ENCODE measurements at places on chromosomes 13 and 19.

GRCh38 chr19:47284324-47284899 lies 9.7 kb downstream of the INAFM1 start:
- peak; percentile 11 for DNase-seq

- no peak for DNase-seq
Measured at GRCh38 chr13:43397111-43397510, 373.7 kb downstream of the DNAJC15 start.

- DNase-seq = no peak
Measured at GRCh38 chr19:35692010-35692409, 12.3 kb upstream of the ZBTB32 start.

GRCh38 chr19:50736338-50736737 lies 13.2 kb downstream of the CLEC11A start:
- no peak for DNase-seq

DNA sequence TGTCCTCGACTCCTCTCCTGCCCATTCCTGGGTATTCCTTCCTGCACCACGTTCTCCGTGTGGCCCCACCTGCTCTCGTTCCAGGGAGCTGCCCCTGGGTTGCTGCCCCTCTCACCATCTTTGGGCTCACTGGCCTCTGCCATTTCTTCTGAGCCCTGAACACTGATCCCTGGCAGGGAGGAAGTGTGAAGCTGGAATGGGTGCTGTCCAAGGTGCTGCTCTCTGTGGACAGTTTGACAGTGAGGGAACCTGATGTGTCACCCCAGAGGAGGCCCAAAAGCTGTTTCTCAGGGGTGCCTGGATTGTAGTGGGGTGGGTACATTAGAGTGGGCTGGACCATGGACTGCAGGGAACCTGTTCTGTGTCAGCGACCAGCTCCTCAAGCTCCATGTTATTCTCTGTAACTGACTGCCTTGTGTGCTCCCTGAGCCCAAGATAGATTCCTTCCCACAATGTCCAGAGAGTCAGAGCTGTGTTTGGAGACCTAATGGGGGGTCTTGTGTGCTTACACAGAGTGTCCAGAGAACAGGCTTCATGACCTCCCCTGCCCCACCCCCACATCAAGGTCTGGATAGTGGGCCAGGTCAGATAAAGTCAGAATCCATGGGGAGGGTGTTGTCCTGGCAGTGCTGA lies 7.2 kb upstream of the CEACAM8 start:
- DNase-seq = no peak

- peak; percentile 16 for DNase-seq
Measured at GRCh38 chr13:99501848-99502301, 603 bp downstream of the TM9SF2 start.

GRCh38 chr13:73579574-73580274 lies 520.9 kb downstream of the KLF5 start:
- DNase-seq = no peak

DNA sequence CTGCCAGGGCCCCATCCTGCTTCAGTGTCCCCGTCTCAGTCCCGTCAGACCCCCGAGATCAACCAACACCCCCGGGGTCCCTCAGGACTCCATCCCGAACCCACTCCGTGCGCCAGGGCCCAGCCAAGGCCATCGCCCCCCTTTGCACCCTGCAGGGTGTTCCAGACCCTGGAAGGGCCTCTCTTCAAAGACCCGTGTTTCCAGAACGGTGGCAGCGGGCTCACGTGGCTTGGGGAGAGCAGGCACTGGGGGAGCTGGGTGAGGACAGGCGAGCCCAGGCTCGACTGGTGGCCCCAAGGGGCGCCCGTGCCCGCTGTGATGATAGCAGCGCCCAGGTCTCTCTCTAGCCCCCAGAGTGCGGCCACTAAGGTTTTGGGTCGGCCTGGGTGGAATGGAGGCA lies 1.4 kb downstream of the KASH5 start:
- no peak for DNase-seq

DNA sequence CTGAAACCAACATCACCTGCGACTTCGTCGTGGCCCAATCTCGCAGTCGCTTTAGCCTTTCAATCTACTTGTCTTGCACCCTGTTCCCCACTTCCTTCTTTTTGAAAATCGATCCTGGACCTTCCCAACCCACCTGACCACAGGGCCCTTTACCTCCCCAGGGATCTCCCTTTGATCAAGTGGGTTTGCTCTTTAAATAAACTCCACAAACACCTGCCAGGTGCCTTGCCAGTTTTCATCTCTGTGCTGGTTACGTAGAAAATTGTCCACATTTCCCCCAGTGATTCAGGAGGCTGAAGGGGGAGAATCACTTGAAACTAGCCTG lies 14.5 kb upstream of the RAB20 start:
- DNase-seq = no peak

DNA sequence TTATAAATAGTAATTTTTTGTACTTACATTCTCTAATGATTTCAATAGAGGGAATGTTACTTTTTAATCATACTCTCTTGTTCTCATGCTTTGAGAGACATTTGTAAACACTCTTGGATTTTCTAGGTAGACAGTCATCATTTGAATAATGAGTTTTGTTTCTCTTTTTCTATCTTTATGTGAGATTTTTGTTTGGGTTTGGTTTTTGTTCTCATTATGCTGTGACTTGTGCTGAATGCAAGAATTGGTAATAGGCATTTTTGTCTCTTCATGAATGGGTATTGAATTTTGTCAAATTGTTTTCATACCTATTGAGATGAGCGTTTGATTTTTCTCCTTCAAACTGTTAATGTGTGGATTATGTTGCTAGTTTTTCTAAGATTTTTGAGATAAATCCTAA lies 56.8 kb upstream of the GPR183 start:
- no peak for DNase-seq

DNA sequence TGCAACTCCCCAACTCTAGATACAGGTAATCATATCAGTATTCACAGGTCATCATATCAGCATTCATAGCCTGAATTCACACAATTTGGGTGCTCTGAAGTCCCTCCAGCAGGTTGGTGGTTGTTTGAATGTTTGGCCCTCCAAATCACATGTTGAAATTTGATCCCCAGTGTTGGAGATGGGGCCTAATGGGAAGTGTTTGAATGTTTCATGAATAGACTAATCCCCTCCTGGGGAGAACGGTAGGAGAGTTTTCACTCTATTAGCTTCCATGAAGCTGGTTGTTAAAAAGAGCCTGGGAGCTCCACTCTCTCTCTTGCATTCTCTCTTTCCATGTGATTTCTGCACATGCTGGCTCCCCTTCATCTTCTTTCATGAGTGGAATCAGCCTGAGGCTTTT lies 288.6 kb upstream of the PCDH9 start:
- DNase-seq = no peak

DNA sequence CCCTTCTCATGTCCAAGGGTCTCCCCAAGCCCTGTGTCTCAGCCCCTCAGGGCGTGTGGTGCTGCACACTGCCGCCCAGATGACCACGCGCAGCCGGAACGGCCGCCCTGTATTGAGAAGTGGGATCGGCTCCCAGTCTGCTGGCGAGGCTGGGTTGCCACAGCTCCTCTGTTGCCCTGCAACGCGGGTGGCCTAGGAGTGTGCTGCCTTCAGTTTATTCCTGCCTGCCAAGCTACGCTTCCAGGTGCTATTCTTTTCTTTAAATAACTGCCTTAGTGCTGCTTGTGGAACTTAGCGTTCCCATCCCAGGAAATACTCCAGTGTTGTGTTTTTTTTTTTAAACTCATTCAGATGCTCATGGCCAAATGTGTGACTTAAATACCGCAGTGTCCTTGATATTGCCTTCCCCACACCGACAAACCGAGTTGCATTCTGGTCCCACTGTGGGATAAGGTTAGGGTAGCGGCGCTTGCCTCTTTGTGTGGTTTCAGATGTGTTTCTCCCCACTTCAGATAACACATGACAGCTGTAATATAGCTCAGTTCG lies 16.6 kb downstream of the ACTN4 start:
- DNase-seq = no peak

- no peak for DNase-seq
Measured at GRCh38 chr13:49859560-49859959, 67.1 kb upstream of the KPNA3 start.

DNA sequence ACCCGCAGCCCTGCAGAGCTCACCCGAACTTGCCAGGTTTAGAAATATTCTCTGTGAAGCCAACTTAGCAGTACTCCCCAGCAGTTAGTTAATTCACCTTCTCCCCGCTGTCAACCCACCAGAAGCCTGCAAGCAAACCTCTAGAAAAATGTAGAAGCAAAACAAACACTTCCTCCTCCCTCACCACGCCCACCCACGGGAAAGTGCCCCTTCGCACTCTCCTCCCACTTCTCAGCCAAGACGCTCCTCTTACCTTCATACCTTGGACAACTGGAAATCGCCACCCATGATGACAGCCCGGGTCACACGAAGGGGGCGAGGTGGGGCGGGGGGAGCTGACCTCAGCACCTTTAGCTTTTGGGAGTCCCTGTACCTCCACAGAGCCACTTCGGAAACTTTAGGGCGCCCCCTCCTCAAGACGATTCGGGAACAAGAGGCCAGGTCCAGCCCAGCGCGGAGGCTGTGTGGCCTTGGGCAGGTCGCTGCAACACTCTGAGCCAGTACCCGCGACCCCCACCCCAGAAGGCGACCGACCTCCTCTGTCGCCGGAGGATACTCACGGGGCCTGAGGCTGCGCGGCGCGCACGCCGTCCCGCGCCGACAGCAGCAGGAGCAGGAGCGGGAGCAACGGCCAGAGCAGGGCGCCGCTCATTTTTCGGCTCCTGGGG lies 485 bp downstream of the CPAMD8 start:
- DNase-seq = peak; percentile 8

DNA sequence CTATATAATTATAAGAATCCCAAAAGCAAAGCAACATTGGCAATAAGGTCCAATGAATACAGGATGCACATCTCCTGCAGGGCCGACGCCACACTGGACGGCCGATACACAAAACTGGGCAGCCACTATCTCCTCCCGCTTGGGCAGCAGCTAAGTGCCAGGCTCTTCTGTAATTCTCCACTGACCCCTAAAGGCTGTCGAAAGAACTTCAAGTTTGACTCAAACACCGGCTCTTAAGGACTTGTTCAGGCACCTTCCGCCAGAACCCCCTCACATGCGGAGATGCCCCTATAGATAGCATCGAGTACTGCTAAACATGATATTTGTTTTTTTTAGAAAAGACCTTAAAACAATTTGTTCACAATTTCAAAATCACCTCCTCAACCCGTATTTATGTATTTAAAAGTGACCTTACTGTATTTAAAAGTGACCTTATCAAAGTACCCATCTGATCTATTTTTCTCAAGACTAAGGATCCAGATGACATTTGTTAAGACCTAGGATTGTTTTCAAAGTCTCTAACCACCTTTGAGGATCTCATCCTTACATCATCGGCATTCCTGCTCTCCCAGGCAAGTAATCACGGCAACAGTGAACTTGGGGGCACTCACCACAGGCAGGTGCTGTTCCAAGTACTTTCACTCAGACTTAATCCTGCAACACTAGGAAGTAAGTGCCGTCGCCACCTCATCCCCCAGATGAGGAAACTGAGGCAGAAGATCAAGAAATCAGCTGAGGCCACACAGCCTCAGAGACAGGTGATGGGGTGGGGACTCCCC lies 77.8 kb downstream of the TUBGCP3 start:
- no peak for DNase-seq

- DNase-seq = peak; percentile 54
Measured at GRCh38 chr19:1266916-1267476, 2.1 kb upstream of the CIRBP start.

Measured in stimulated activated naive CD4-positive, alpha-beta T cell treated with Interleukin-2 at 50 U/mL for 16 hours (primary cell).